ENCODE measurements at places on chromosomes 3 and 15.
A peak's percentile ranks its signal among the peaks of the same experiment; 100 is the strongest.

GRCh38 chr3:47949979-47950378, 66.2 kb downstream of the MAP4 start:
- ATAC-seq = no peak

DNA sequence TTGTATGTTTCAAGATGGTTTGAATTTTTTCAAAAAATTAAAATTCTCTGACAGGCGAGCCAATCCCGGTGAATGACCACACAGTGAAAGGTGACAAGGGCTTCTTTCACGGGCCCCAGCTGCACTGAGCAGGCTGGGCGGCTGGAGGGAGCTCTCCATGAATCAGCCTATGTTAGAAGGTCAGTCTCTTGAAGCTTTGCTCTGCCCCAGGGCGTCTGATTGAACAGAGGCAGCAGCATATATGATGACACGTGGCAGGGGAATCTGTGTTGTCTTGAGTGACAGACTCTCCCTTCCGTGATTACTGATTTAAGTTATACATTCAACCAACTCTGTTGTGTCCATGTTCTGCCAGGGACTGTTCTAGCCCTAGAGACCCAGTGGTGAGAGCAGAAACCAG, 51.5 kb downstream of the ISG20 start:
- ATAC-seq = no peak

DNA sequence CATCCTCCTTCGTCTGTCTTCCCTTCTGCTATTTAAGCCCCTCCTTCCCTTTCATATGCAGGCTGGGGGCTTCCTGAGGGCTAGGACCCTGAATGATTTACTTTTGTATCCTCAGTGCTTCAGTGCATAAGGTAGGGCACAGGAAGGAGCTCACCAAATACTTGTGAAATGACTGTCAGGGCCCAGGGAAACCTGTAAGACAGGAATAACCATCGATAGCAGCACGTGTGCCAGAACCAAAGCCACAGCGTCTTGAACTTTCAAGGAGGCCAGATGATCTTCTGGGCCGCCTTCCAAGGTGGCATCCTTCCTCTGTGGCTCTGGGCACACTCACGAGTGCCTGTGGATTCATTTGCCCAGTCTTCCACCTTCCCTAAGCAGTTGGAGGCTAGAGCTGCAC, 3.9 kb downstream of the TMED3 start:
- ATAC-seq = no peak

GRCh38 chr15:61184431-61184830, 44.7 kb downstream of the RORA start:
- no peak for ATAC-seq

DNA sequence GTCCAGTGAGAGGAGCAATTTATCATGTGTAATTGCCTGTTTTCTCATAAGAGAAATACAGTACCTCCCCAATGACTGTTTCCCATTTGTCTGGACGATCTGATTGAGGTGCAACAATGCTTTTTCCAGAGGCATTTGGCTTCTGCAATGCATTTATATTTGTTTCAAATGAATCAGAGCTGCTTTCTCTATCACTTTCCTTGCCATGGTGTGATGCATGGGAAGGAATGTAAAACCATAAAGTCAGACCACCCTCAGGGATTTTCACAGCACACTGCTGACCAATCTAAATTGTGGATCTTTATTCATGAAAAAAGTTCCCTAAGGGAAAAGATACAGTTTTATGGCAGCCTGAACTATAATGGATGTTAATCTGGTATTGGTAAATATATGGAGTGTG, 333.0 kb downstream of the ZNF385D start:
- no peak for ATAC-seq

GRCh38 chr15:90838139-90838538, 30.2 kb upstream of the FURIN start:
- ATAC-seq = peak; percentile 89

GRCh38 chr15:20344601-20345400, 196.8 kb downstream of the GOLGA6L6 start:
- no peak for ATAC-seq

DNA sequence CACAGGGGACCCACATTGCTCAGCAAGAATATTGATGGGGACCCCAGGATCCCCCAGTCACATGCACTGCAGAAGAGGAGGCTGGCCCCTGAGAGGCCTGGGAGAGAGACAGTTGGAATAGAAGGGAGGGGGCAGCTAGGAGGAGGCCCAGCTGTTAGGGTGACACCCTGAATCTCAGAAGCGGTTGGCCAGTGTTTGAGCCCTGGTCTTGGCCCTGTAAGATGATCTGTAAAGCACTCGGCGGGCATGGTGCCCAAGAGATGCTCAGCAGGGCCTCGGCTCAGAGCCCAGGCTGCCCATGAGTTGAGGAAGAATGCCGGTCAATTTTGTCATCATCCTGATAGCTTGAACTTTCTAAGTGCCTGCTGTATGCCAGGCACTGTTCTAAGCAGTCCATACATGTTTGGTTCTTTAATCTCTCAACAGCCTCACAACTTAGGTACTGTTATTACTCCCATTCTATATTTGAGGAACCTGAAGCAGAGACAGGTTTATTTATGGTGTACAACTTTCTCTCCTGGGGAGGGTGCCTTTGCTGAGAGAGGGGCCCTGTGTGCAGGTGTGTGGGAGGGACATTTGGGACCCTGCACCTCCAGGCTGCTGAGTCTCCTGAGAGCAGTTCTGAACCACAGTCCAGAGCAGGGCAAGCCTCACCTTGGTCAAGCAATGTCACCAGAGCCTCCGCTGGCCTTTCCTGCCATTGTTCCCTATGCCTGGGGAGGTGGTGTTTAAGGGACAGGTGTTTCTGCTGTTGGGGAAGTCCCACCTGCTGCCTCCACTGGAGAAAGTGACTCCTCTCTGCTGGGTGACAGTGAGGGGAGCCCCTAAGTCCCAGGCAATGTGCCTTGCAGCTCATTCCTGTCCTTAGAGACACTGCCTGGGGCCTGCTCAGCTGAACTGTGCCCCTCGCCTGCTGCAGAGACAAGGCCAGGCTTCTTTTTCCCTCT, 26.0 kb downstream of the SLC6A6 start:
- ATAC-seq = no peak

DNA sequence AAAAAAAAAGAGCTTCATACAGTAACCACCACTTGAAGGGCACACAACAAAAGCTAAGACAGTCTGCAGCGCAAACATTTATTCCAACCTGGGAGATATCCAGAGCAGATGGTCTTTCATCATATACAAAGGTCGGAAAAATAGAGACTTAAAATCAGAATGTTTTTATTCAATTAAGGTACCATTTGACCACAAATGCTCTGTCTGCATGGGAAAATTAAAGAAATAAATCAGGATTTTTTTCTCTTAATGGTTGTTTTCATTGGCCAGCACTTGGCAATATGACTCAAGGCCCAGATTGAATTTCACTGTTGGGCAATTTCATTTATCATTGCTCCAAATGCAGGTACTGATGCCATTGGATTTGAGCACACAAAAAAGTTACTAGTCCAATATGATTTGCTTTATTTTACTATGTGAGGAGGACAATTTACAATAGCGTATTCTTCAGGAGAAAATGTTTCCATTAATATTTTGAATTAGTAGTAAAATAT, 145.9 kb upstream of the AGTR1 start:
- ATAC-seq = no peak

DNA sequence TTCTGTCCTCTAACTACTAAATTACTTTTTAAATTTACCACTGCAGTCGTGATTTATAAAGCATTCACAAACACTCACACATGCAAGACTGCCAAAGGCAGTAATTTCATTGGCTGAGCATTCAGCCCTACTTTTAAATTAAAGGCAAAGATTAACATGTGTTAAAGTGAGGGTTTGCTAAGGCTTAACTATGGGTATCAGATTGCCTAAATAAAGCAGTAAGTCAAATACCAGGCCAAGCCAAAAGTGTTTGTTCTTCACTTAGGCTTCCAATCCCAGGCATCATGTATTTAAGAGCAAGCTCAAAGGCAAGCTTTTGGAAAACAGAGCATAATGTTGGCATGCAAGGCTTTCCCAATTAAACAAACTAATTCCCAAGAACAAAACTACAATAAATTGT, 187.3 kb downstream of the SUCNR1 start:
- no peak for ATAC-seq

DNA sequence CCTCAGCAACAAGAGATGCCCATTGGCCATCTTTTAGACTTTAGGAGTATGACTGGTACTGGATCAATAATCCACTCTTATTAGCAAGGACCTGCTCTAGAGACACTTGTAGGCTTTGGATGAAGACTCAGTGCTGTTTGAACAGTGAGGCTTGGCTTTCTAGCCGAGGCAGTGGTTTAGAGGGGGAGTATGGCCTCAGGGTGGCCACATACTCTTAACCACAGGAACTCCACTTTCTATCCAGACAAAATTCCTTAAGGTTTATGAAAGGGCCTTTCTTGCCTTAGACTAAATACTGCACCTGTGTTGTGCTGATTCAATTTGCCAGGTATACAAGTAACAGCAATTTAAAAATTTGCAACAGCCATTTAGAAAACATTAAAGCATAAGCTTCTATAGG, 1046.3 kb downstream of the DIPK2A start:
- ATAC-seq = no peak

- ATAC-seq = no peak
Observed at GRCh38 chr3:39268549-39268900, 11.3 kb downstream of the CX3CR1 start.

GRCh38 chr15:97383516-97383915, 577.0 kb upstream of the ARRDC4 start:
- ATAC-seq = no peak
